T-cell (primary cell): ENCODE measurements at places on chromosomes 16 and 17.

GRCh38 chr17:692116-692515, 22.5 kb downstream of the VPS53 start:
- no peak for DNase-seq

DNA sequence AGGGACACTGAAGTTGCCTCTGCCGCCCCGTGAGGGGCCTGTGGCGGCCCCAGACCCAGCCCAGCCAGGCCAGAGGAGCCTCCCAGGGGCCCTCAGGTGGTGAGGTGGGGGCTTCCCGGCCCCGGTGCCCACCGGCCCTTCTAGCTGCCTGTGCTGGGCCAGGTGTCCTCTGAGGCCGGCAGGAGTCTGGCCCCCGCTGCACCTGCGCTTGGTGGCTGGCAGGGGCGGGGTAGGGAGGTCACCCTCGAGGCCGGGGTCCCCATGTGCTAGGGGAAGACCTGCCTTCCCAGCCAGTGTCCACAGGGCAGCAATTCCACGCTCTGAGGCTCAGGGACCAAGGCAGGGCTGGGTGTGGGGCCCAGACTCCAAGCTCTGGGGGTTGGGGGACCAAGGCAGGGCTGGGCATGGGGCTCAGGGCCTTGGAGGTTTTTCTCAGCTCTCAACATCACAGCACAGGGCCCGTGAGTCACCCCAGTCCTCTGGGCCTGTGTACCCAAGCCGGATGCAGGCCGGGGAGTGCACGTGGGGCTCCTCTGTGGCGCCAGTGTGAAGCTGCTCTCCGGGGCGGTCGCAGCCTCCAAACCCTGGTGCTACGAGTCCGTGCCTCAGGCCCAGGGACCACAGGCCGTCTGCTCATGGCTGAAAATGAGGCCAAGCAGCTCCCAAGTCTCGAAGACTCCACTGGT, 1.3 kb upstream of the CCDC154 start:
- no peak for DNase-seq

DNA sequence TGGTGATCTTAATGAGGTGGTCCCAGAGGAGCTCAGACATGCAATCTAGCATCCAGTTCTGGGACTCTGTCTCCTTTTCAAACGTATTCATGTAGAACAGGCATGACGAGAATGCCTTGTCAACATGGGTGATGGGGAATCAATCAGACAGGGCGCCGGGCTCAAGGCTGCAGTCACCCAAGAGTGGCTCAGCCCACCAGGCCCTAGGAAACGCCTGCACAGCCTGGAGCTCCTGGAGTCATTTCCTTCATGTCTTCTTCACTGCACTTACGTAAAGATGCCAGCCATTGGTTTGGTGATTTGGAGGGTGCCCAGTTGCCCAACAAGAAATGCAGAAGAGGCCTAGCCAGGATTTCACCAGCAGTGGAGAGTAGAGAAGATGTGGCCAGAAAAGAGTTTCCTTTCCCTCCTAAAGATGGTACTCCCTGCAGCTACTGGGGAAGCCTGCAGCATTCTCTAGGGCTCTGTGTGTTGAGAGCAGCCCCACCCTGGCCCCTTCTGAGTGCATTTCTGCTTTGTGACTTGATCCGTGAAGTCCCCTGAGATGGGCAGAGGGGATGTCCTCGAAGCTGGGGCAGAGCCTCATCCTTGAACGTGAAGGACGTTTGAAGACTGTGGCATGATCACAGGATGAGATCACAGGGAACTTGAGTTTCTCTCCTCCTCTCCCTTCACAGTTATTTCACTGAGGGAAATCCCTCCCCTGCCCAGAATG, 24.0 kb upstream of the STH start:
- no peak for DNase-seq

- no peak for DNase-seq
Measured at GRCh38 chr17:82623707-82624106, 24.5 kb downstream of the WDR45B start.

- DNase-seq, result peak; percentile 83
Measured at GRCh38 chr16:23149267-23149992, at the start of gene USP31. Gene USP31, minus strand, starts transcription at chr16:23149452. Its CDS starts 182 bp downstream, at chr16:23149270.

DNA sequence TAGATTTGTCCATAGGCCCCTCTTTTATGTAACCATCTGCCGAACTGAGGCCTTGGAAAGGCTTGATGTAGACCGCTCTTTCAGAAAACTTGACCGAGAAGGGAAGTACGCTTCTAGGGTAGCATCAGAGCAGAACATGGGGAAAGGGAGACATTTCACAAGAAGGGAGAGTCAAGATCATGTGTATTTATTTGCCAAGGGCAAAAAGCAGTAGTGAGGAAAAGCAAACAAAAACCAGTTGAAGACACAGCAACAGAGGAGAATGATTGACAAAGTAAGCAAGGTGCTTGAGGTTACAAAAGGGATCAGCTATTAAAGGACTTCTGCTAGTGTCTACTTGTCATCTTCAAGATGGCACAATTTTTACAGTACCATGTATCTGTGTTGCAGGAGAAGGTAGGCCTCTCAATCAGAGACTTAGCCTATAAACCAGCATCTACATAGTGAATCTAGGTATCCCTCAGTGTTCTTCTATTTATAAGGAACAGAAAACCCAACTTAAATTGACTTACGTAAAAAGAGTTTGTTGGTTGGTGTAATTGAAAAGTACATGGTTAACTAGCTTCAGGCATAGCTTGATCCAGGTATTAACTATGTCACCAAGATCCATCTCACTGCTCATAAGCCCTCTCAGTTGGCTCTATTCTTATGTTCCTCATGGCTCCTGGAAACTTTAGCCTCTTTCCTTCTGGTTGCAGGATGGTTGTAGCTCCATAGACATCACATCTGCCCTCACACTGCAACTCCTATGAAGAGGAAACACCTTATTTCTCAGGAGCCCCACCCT, 288.4 kb downstream of the IRX3 start:
- no peak for DNase-seq

GRCh38 chr17:43338886-43339516, 59.8 kb upstream of the ARL4D start:
- peak; percentile 49 for DNase-seq

DNA sequence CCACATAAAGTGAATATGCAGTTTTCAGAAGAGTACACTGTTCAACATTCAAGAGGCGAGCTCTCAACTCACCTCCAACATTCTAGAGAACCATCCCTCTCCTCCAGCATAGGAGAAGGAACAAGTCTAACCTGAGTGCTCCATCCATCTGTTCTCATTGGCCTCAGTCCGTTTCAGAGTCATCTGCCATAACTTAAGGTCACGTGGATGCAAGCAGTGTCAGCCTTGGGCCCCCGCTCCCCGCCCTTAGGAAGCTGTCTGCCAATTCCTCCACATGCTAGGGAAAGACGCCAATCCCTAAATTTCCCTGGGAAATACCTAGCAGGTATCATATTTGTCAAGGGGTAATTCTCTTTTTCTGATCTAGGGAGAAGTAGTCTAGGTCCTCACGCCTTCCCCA, 21.4 kb downstream of the MARVELD3 start:
- no peak for DNase-seq

GRCh38 chr17:20063665-20064648, 54.8 kb downstream of the SPECC1 start:
- no peak for DNase-seq

GRCh38 chr17:40484973-40485530, 16.4 kb downstream of the TNS4 start:
- DNase-seq, result no peak

GRCh38 chr16:7579454-7579853, 246.8 kb downstream of the RBFOX1 start:
- no peak for DNase-seq

DNA sequence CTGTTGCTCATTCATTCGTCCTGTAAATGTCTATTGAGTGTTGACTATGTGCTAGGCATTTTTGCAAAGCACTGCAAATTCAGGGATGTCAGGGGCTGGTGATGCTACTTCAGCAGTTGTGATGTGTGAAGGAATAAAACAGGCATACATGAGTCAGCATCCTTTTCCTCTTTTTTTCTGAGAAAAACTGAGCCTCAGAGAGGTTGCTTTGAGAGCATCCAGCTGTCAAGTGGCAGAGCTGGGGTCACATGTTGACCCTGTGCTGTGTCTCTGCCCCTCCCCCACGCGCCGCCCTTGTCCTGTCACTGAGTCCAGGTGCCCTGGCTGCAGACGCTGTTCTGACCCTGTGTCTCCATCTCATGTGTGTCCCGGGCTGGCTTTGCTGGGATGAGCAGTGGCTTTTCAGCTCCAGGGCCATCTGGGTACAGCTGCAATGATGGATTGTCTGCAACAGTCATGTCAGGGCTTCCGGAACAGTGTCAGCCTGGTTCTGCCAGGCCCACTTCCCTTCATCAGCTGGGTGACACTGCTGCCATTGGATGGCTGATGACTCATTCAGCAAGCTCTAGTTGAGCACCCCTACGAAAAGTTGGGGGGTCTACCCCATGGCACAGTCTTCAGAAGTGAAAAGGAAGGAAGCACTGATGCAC, 14.9 kb downstream of the SEC14L5 start:
- no peak for DNase-seq

DNA sequence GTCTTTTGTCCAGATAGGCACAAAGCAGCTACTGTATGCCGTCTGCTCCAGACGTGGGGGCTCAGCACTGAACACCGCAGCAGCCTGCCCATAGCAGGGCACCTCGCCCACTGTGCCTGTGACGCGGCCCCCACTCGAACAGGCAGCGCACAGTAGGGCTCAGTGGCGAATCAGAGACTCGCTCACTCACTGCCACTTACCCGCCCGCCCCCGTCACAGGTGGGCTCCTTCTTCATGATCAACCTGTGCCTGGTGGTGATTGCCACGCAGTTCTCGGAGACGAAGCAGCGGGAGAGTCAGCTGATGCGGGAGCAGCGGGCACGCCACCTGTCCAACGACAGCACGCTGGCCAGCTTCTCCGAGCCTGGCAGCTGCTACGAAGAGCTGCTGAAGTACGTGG, 23.6 kb downstream of the TPSG1 start:
- no peak for DNase-seq

- no peak for DNase-seq
Measured at GRCh38 chr17:70808596-70808995, 639.3 kb downstream of the KCNJ2 start.

DNA sequence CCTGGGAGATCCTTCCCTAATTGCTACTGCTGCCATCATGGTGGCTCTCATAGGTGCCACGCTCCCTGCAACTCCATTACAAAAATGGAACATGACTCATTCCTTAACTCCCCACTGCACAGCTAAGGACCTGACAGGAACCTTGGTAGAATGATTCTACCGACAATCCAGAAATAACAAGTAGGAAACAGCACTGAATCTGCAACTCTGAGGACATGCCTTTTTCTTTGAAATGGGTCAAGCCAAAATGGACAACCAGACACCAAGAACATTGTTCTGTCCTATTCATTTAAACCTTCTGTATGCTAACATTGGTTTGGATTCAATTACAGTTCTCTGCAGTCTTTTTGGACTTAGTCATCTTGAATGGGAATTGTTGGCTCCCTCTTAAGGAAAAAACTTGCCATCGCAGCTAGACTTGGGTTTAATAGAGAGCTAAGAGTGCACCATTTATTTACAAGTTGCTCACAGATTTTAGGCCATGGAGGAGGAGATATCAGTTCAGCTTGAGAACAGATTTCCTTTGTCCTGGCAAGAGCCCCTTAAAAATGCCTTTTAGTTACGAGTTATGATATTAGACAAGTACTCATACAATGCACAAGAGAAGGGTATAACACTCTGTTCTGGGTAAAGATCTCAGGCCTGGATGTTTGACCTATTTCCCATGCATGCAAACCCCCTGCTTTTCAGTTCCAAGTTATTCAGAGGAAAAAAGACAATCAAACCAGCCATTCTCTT, 20.9 kb upstream of the NSRP1 start:
- DNase-seq, result no peak

DNA sequence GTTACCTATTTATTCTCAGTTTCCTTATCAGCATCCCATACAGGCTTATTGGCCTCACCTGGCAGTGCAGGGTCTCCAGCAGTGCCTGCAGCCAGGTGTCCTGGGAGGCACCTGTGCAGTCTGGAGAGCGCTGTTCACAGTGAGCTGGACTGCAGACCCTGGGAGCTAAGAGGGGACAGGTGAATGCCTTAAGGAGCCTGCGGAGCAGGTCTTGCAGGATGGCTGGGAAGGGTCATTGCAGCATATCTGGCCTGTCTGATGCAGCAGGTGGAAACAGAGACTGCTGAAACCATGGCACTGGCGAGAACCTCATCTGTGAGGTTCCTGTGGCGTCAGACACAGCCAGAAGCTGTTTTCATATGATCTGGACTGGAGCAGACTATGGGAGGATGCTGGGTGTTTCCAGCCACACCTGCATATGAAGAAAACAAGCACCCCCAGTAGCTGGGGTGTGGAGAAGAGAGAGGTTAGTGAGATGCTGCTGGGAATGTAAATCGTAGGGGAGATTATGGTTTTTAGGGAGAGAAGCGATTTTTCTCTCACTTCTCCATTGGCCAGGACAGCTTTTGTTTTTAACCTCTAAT, 77.0 kb downstream of the NTN1 start:
- no peak for DNase-seq

DNA sequence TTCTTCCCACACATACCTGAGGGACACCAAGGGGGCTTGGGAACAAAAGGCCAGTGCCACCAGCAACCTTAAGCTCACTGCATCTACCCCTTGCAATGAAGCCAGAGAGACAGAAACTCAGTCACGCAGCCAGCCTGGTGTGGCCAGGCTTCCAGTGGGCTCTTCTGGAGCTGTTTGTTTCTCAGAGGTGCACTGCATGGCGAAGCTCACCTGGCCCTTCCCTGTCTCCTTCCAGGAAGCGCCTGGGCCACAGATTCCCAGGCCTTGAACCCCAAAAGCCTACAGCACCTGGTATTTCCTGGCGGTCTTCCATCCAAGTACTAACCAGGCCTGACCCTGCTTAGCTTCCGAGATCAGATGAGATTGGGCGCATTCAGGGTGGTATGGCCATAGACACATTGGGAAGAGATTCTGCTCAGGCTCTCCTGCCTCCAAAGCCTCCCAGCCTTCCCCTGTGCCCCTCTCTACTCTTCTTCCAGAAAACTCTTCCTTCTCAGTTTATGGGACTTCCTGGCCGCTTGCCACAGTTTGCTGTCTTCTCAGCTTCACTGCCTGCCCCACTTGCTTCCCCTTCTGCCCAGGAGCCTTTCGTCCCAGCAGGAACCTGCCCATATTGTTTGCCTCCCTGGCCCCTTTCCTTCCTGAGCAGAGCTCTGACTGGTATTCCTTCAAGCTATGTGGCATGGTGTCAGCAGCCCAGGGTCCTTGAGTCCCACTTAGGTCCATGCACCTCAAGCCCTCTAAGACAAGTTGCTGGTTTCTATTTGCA, 1.6 kb downstream of the CISD3 start:
- DNase-seq, result no peak

GRCh38 chr17:76707985-76708807, 2.6 kb downstream of the MXRA7 start:
- DNase-seq, result no peak

GRCh38 chr16:13083681-13084080, 182.3 kb downstream of the SHISA9 start:
- DNase-seq, result no peak

DNA sequence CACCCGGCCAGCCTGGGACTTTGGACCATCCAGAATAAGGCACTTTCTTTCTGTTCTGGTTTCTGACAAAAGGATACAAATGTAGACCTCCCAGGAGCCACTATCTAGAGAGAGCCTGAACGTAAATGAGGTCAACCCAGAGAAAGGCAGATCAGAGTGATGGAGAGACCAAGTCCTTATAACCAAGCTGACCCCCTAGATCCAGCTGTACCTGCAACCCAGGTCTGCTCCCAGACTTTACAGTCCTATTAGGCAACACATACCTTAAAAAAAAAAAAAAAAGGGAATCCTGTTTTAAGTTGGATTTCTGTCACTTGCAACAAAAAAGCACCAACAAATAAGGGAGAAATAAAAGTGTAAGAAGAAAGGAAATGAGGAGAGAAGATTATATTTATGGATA, 23.2 kb downstream of the CPPED1 start:
- DNase-seq, result no peak
